ENCODE measurements at places on chromosomes 11 and 22.

GRCh38 chr11:14924318-14924717, 32.3 kb upstream of the CYP2R1 start:
- DNase-seq: no peak

DNA sequence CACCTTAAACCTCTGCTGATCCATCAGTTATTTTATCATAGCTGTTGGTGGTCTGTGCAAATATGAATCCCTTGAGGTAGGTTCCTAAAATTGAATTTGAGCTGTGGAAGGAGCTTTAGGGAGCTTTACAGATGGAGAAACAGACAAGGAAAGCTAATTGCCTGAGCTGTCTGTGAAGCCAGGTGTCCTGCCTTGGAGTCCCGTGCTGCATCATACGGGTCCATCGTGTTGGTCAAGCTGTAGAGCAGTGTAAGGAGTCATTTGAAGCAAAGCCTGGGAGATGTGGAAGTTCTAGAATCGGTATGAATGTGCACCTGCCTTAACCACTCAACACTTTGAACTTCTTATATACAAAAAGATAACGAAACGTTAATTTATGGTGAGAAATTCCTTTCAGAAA, 1.0 kb downstream of the POLA2 start:
- DNase-seq: peak; percentile 19

DNA sequence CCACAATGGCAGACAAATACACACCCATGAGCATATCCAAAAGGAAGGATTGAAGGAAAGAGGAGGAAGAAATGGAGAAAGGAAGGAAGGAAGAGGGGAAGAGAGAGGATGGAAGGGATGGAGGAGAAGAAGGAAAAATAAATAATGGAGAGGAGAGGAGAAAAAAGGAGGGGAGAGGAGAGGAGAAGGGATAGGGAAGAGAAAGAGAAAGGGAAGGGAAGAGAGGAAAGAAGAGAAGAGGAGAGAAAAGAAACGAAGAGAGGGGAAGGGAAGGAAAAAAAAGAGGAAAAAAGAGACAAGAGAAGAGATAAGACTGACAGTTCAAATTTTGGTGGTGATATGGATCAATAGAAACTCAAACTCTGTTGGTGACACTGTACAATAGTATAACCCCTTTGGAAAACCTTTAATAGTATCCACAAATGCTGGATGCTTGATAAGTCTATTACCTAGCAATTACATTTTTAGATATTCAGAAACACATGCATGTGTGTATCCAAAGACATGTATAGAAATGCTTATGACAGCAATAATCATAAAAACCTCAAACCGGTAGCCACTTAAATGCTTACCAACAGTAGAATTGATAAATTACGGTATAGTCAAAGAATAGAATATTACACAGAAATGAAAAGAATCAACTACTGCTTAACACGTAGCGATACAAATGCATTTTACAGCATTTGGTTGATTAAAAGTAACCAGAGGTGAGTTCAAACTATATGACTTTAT, 1.2 kb upstream of the HBD start:
- DNase-seq: no peak

DNA sequence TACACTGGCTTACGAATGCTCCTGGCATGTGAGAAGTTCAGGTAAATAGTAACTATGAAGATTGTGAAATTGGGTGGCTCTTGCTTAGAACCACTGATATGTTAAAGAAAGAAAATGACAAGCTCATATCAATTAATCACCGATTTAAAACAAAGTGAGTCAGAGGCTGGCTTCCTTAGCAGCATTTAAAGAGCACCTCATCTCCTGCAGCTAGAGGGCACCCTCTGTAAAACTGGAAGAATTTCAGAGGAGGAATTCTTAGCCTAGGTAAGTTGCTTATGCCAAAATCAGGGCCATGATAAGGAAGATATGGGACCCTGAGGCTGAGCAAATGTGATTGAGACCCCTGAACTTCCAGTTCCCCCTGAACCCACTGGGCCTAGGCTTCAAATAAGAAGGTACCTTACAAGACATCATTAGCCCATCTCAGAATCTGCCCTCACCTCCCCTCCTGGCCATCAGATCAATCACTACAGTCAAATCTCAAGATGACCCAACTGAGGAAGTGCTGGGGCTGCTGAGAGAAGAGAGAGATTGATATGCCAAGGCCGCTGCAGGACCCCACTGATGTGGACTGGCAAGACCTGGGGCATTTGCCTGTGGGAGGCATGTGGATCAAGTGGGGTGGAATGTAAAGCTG, 8.6 kb upstream of the CD3E start:
- peak; percentile 63 for DNase-seq

- DNase-seq: no peak
These were observed 1.1 kb upstream of the RAC2 start for GRCh38 chr22:37244922-37245722.

- no peak for DNase-seq
These were observed 83.6 kb upstream of the PRR5 start for GRCh38 chr22:44618400-44618799.

GRCh38 chr11:14702760-14703159, 59.2 kb downstream of the PDE3B start:
- DNase-seq: peak; percentile 28

- peak; percentile 66 for DNase-seq
These were observed 772 bp downstream of the SBF1 start for GRCh38 chr22:50473855-50474671.

- DNase-seq: no peak
These were observed 98.8 kb downstream of the MPPED2 start for GRCh38 chr11:30487200-30487898.

GRCh38 chr11:46615756-46616155, 1.3 kb downstream of the HARBI1 start:
- DNase-seq: no peak

- DNase-seq: no peak
These were observed 9.8 kb upstream of the TSSC4 start for GRCh38 chr11:2390725-2391151.

GRCh38 chr11:1156506-1157340, 1.0 kb upstream of the MUC5AC start:
- peak; percentile 4 for DNase-seq

- no peak for DNase-seq
These were observed 1.5 kb upstream of the ATP5MGL start for GRCh38 chr22:42641801-42642413.

- peak; percentile 89 for DNase-seq
These were observed 41.8 kb downstream of the TST start for GRCh38 chr22:36977401-36977861.

GRCh38 chr11:28447226-28447625, 339.0 kb downstream of the METTL15 start:
- DNase-seq: no peak

GRCh38 chr22:46770726-46771125, 8.3 kb downstream of the TBC1D22A start:
- peak; percentile 51 for DNase-seq

DNA sequence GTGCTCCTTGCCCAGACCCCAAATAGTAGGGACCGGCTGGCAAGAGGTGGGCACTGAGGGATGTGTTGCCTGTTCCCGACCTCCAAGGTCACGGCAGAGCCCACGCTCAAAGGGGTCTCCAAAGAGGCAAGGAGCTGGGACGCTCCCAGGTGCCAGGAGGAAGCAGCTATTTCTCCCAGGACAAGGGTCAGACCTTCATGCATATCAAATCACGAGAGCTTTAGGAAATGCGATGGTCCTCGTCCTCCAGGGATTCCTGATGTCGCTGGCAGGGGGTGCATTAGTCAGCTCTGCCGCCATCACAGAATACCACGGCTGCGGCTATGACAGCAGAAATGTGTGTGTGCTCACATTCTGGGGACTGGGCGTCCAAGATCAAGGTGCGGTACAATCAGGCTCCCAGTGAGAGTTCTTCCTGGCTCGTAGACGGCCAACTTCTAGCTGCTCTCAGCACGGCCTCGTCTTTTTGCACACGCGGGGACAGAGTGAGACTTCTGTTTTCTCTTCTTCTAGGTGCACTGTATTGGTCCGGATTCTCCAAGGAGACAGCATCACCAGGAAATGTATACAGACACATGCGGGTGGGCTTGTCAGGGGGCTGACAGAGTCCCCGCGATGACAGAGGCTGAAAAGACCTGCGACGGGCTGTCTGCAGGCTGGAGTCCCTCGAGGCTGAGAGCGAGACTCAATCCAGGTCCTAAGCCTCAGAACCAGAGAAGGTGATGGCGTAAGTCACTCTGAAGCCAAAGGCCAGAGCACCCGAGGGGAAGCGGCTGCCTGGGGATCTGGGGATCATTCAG, 81.6 kb downstream of the SHANK2 start:
- DNase-seq: no peak

DNA sequence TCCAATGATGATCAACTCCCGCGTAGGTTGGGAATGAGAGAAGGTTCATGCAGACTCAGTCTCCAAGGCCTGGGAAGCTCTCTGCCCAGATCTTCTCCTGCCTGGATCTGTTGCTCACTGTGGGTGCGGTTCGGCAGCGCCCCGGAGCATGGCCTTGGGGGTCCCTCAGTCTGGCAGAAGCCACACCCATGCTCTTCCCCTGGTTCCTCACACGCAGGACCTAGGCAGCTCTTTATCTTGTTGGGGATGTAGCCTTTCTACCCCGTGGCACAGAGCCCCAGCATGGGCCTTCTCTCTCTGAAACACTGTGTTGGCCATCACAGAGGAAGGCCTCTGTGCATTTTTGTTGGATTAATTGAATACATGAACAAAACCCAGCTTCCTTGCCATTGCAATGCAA, 1461.6 kb downstream of the BRD1 start:
- no peak for DNase-seq

- DNase-seq: peak; percentile 100
These were observed 389 bp upstream of the HSPA8 start for GRCh38 chr11:123062158-123062891.

- no peak for DNase-seq
These were observed 371.2 kb downstream of the DYNC2H1 start for GRCh38 chr11:103480421-103480820.

DNA sequence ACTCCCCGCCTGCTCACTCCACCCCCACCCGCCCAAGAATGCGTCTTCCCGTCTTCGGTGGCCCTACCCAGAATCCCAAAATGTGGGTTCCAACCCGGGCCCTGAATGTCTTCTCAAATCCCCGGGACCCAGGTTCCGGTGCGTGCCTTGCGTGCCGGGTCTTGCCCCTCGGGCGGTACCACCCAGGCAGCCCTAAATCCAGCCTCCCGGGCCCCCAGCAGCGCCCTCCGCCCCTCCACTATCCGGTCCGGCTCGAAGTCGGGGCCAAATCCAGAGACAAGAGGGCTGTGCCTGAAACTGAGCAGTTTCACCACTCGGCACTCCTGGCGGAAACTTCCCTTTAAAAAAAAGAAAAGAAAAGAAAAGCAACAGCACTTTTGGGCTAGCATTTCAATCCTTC, 16.3 kb upstream of the CCT8L2 start:
- DNase-seq: no peak

DNA sequence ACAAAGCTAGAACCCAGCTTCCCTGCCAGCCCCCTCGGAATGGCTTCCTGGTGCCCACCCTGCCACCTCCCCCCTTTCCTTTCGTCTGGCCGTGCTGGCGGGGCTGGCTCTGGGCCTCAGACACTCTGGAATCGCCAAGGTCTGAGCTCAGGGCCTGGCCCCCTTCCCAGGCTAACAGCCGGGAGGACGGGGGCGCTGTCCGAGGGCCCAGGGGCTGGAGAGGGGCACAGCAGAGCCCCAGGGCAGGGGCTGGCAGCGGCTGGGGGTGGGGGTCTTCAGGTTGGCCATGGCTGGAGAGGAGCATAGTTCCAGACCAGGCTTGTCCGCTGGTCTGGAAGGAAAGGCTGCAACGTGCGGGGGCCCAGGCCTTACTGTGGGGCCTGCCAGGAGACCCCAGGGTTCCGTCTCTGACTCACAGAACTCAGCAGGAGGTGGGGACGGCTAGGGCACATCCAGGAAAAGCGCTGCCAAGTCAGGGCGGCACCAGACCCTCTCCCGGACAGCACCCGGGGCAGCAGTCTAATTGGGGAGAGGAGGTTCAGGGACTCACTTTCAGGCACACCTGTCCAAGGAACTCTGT, 861 bp upstream of the LTBP3 start:
- no peak for DNase-seq

DNA sequence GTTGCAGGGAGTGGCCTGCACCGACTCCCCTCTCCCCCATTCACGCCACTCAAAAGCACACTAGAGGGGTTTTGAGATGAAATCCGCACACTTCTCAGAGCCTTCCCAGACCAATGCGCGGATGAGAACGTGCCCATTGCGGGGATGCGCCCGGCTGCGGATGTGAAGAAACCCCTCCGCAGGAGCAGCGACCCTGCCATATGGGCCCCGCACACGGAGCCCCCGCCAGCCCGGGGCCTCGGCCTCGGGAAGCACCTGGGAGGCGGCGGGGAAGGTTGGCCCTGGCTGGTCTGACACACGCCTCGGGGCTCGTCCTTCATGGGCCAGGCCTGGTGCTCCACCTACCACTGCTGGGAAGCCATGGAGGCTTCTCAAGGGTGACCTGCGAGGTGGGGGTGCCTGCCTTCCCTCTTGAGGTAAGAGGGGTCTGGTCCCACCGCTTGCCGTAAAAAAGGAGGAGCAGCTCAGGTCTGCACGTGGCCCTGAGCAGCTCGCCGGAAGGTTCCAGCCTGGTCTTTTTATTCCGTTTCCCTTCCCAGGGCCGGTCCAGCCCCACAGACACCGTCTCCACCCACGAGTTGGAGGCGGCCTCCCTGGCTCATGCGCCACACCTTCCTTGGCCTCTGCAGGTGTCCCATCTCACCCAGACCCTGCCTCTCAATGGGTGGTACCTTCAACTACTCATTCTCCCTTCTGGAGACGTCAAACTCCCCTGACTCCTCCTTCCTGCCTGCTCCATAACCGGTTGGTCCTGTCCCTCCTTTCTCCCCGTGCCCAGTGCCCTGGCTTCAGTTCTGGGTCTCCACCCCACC, 39.4 kb downstream of the TRMU start:
- no peak for DNase-seq

DNA sequence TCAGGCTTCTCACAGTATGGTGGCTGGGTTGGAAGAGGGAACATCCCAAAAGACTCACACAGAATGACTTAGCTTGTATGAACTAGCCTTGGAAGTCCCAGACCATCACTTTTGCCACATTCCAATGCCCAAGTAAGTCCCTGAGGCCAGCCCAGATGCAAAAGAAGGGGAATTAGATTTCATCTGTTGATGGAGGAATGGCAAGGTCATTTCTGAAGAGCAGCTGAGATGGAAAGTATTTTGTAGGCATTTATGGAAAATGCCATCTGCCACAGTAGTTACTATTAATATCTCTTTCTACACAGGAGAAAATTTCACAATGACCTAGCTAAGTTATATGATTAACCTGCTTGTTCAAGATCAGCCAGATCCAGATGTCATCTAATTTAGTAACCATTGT, 58.8 kb downstream of the ENDOD1 start:
- no peak for DNase-seq
